Prostate gland (tissue), 2 donors: ENCODE measurements at places on chromosomes 1 and 21.

GRCh38 chr1:116680752-116681151 lies 13.2 kb upstream of the IGSF3 start:
- no peak for DNase-seq

GRCh38 chr1:89719502-89720306 lies 86.8 kb downstream of the LRRC8C start:
- DNase-seq: no peak

DNA sequence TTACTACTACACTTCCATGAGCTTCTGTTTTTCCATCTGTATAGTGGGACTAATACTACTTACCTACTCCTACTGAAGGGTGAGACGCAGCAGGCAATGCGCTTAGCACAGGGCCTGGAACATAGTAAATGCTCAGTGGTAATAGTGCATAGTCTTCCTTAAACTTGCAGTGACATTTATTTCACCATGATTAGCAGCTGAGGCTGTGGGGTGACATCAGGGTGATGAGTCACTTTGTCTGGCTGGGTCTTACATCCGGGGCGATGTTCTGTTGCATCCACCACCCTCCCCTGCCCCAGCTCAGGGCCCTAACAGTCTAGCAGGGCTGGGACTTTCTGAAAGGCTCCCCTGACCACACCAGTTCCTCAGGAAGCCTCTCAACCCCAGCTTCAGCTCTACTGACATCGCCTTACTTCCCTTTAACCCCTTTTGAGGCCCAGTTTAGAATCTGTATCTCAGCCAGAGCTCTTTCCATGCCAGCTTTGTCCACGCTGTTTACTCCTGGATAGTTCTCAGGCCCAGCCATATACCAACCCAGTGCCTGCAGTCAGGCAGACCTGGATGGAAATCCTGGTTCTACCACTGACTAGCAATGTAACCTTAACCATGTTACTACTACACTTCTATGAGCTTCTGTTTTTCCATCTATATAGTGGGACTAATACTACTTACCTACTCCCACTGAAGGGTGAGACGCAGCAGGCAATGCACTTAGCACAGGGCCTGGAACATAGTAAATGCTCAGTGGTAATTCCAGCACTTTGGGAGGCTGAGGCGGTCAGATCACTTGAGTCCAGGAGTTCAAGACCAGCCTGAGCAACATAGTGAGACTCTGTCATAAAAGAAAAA lies 66.3 kb downstream of the CD58 start:
- DNase-seq: peak; percentile 23

- DNase-seq: peak; percentile 57
Observed at GRCh38 chr1:9004700-9005394, 21.4 kb downstream of the SLC2A7 start.

DNA sequence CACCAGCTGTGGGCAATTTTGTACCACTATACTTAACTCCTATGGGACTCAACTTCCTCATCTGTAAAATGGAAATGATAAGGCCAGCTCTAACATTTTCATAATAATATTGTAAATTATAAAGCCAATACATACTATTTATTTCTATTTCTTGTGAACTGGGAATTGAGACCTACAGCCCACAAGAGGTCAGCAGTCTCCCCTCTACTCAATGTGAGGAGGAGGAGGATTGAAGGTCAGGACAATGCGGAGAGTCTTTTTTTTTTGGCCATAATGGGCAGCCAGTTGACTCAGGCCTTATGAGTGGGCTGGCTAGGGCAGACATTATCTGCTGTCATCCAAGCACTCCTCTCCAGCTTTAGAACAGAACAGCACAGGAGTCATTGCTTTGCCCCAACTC lies 90.5 kb downstream of the NUF2 start:
- no peak for DNase-seq

DNA sequence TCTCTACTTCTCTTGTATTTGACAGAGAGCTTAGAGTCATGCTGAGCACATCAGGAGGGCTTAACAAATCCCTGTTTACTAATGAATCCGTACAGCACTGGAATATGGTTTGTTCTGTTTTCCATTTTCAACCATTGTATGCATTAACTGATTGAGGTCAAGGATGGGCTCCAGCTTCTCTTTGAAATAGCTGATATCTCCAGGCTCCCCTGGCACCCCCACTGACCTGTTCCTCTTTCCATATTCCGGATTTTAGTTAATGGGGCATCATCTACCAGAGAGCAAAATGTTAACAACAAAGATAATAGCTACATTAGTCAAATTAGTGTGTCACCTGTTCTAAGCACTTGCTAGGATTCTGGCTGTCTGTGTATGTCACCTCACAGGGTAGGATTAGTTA lies 57.6 kb downstream of the NENF start:
- no peak for DNase-seq

- peak; percentile 47 for DNase-seq
Observed at GRCh38 chr1:40039245-40039756, 1.2 kb upstream of the CAP1 start.

- DNase-seq: no peak
Observed at GRCh38 chr1:225451340-225451739, 23.5 kb upstream of the LBR start.

- DNase-seq: no peak
Observed at GRCh38 chr1:173015629-173016028, 35.1 kb downstream of the TNFSF18 start.

GRCh38 chr1:115879977-115880376 lies 39.1 kb upstream of the NHLH2 start:
- DNase-seq: no peak

GRCh38 chr1:21368515-21369289 lies 71.2 kb upstream of the NBPF3 start:
- peak; percentile 66 for DNase-seq

GRCh38 chr1:18977428-18977827 lies 21.0 kb upstream of the IFFO2 start:
- DNase-seq: no peak

- no peak for DNase-seq
Observed at GRCh38 chr21:29174607-29175013, 44.2 kb downstream of the MAP3K7CL start.

DNA sequence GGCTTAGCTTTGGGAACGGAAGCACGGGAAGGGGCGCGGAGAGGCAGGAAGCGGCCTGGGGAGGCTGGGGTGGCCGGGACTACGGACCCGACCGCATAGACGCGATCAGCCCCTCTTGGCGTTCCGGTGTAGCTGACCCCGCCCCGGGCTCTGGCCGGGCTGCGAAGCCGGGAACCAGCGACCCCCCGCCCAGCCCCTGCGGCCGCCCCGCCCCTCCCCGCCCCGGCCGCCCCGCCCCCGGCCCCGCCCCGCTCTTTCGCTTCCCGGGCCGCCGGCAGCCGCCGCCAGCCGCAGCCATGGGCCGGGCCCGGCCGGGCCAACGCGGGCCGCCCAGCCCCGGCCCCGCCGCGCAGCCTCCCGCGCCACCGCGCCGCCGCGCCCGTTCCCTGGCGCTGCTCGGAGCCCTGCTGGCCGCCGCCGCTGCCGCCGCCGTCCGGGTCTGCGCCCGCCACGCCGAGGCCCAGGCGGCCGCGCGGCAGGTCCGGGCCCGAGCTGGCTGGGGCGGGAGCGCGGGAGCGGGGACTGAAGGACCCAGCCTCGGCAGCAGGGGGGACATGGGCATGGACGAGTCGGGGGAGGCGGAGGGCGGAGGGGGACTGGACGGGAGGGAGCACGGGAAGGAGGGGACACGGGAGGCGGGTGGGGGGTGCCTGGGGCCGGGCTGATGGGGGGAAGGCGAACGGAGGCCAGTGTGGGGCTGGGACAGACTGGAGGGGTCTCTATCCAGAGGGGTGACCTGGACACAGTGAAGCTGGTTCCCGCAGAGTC lies at the start of gene SELENON:
Gene SELENON (plus strand): TSS at position 259 of the 768 bp plus-strand sequence. CDS start 38 bp downstream, at position 297.
- DNase-seq: no peak

GRCh38 chr1:247415423-247416361 lies at the start of gene NLRP3:
TSS of gene NLRP3 (plus strand) at chr1:247416173. CDS start at chr1:247418801, 2,628 bp downstream.
- no peak for DNase-seq

GRCh38 chr1:145886816-145887215 lies 1.1 kb upstream of the ANKRD35 start:
- no peak for DNase-seq

GRCh38 chr1:94325377-94326302 lies 88.3 kb upstream of the ARHGAP29 start:
- DNase-seq: no peak

- DNase-seq: no peak
Observed at GRCh38 chr1:209341146-209341545, 242.4 kb upstream of the CAMK1G start.

DNA sequence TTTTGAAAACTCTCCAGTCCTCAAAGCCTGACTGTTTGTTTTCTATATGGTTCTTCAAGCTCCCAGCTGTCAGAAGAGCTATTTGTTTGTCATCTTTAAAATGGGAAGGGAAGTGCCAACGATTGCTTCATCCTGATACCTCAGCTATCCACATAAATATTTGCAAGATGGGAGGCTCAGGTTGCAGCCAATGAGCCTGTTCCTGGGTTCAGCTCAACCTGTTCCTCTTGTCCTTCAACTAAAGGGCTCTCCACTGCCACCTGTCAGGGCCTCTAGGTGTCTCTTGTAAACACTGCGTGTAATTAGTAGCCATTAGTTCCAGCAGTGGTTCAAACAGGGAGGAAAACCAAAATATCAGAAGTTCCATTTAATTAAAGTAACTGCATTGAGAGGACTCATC lies 445.1 kb downstream of the AJAP1 start:
- DNase-seq: peak; percentile 30

DNA sequence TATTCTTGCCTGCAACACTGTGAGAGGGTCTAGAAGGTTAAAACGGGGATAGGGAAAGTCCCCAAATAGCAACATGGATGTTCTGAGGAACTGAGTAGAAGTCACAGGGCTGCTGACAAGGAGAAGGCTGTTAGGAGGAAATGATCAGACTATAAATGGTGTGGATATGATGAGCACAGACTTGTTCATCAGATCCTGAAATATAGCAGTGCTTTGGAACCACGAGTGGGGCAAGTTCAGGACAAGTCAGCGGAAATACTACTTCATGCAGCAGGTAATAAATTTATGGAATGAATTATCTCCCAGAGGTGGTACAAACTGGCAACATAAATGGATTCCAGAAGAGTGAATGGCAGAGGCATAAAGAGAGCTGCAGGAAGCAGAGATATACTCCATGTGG lies 3.2 kb upstream of the KIAA0040 start:
- DNase-seq: peak; percentile 53

DNA sequence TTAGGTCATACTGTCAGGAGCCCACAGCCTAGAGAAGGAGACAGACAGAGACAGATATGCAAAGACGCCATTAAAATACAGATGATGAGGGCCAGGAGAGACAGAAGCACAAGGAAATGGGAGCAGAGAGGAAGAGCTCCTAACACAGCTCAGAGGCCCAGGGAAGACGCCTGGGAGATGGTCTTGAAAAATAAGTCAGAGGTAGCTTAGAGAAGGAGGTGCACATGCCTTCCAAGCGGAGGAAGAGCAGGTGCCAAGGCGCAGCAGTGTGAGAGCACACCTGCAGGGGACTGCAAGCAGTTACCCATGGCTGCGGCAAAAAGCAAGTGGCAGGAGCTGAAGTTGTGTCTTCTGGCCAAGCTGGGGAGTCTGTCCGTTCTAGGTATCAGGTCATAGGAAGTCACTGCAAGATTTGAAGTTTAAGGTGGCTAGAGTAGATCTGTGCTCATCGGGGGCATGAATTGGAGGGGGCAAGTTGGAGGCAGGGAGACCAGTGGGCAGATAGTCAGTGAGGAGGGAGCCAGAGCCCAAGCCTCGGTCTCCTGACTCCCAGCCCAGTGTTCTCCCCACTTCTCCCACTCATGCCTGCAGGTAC lies 1.3 kb upstream of the TRABD2B start:
- DNase-seq: no peak

GRCh38 chr1:32421775-32422174 lies 27.5 kb upstream of the BSDC1 start:
- DNase-seq: no peak

DNA sequence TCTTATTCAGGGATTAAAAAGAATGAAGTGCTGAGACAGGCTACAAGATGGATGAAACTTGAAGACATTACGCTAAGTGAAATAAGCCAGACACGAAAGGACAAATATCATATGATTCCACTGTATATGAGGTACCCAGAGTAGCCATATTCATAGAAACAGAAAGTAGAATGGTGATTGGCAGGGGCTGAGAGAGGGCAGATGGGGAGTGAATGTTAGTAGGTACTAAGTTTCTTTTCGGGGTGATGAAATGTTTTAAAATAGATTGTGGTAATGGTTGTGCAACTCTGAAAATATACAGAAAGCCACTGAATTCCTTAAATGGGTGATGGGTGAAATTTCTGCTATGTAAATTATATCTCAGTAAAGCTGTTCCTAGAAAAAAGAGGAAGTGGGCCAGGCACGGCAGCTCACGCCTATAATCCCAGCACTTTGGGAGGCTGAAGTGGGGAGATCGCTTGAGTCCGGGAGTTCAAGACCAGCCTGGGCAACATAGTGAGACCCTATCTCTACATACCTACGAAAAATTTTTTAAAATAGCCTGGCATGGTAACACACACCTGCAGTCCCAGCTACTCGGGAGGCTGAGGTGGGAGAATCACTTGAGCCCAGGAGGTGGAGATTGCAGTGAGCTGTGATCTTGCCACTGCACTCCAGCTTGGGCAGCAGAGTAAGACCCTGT lies 15.9 kb downstream of the SLC27A3 start:
- no peak for DNase-seq

DNA sequence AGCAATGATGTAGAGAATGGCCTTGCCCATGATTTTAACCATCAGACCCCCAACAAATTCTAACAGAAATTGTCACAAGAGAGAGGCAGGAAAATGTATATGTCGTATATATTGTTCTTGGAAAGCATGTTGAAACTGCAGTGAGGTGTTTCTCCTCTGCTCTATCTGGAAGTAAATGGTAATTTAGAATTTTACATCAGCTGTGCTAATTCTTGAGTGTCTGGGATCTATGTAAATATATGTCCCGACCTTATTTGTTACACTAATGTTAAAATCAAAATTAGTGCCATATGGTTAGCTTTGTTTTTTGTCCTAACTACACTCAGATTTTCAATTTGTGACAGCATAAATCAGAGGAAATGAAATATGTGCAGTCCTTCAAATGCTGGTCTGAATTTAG lies 20.5 kb downstream of the ZBTB21 start:
- DNase-seq: no peak

DNA sequence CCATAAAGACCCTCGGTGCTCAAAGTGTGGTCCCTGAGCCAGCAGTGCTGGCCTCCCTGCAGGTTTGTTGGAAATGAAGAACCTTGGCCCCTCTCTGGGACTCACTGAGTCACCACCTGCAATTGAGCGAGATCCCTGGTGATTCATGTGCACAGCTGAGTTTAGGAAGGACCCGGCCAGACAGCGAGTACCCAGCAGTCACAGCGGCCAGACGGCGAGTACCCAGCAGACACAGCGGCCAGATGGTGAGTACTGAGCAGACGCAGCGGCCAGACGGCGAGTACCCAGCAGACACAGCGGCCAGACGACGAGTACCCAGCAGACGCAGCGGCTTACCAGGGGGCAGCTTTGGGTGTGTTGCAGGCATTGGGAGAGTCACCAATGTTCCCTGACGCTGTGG lies 123.8 kb downstream of the PRDM16 start:
- DNase-seq: no peak
